ENCODE measurements at places on chromosomes 6 and 20. TPM values are rescaled to one million over a fixed set of nuclear protein-coding genes. Genes with fewer than 3 reads are reported as not detected.

- no peak overlapping the region for H3K27ac ChIP-seq
- peaks cover 15% of the 10 kb centered on the region for H3K4me1 ChIP-seq
- H3K36me3 ChIP-seq: no peaks in the 10 kb centered on the region
- DNase-seq: no peak
Measured at GRCh38 chr6:81818901-81819361, 66.5 kb upstream of the TENT5A start.

DNA sequence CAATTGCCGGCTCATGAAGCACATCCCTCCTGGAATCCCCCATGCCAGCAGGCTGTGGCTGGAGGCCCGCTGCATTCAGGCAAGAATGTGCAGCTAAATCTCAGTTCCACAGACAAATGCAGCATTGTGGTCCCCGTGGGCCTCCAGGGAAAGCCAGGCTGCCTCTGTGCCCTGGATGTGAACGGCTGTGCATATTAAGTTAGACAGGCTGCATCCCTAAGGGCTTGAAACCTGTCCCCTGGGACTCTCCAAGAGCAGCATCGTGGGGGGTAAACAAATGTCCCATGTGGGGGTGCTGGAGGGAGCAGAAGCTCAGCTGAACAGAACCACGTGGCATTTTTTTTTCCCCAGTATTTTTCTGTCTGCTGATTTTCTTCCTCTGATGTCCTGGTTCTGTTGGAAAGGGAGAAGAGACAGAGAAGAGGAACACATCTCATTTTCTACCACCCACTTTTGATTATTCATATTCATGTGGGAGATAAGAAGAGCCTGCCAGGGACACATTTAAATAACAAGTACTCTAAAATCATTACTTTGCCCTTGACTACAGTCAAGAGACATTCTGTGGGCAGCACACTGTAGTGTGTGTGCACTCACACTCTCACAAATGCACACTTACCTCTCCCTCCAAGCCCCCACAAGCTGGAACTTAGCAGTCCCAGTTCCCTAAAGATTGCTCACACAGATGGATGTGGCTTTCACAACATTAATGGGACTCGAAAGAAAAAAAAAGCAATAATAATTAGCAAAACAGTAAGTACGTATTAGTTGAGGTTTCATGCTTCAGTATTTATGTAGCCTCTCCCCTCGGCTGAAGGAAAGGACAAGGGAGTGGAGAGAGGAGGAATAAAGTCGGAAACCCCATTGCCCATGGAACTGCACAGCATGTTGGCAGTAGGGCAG, 16.9 kb downstream of the GFOD1 start:
- peak; percentile 14 for DNase-seq
- no peak overlapping the region for H3K4me3 ChIP-seq
- H3K27me3 ChIP-seq: no peaks in the 10 kb centered on the region
- peak overlapping the region; percentile 23 for H3K27ac ChIP-seq

- H3K36me3 ChIP-seq: peaks cover 5% of the 10 kb centered on the region
- no peaks in the 10 kb centered on the region for H3K27me3 ChIP-seq
- no peak overlapping the region for H3K27ac ChIP-seq
Measured at GRCh38 chr6:154447954-154448353, 62.5 kb downstream of the CNKSR3 start.

DNA sequence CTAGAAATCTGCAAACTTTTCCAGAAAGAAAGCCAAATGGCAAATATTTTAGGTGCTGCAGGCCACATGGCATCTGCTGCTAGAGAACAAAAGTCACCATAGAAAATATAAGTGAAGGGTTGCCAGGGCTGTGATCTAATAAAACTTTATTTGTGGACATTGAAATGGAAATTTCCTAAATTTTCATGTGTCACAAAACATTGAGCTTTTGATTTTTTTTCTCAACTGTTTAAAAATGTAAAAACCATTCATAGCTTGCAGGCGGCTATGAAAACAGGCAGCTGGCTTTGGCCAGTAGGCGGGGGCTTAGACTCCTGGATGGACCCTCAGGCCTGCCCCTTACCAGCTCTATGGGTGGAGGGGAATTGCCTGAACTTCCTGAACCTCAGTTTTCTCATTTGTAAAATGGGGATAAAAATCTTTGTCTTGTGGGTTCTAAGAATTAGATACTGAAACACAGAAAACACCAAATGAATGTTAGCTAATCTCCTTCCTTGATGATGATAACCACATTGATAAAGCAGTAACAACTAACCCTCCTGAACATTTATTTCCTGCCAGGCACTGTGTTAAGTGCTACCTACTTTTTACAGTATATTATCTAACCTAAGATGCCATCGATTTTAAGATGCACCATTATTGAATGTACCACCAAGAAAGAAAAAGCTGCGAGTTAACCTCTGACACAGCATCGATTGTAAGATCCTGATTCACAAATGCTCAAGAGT, 85.5 kb downstream of the SLC22A23 start:
- H3K4me3 ChIP-seq: no peak overlapping the region
- peaks cover 31% of the 10 kb centered on the region for H3K4me1 ChIP-seq
- H3K36me3 ChIP-seq: no peaks in the 10 kb centered on the region
- DNase-seq: no peak
- no peak overlapping the region for H3K27ac ChIP-seq

TRERF1 gene
- total RNA-seq: 14.0 TPM

GRCh38 chr6:116278854-116279231, 887 bp downstream of the TSPYL1 start:
- H3K36me3 ChIP-seq: peaks cover 24% of the 10 kb centered on the region
- H3K27me3 ChIP-seq: no peaks in the 10 kb centered on the region
- H3K4me3 ChIP-seq: peak overlapping the region; percentile 100

HRH3 gene
- total RNA-seq: 0.86 TPM

DNA sequence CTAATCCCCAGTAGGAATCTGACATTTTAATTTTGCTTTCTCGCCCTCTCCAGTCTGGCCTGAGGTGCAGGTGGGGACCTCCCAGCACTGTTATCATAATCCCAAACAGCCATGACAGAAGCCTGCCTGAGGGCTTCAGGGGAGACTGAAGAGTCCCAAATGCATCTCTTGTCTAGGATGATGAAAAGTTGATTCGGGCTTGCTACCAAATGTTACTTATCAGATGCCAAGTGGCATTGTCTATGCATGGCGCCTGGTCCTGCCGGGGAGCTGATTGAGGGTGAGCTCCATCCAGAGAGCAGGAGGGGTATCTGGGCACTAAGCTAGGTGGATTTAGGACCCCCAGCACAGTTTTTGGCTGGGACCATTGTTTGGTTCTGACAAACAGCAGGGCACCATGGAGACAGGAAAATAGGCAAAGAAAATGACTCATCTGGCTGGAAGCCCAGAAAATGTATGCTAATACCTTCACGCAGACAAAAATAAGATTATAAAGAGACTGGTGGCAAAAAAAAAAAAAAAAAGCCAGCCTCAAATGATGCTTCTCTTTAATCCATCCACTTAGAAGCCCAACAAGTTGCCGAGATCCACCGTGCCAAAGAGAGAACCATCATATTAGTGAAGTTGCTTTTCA, 513.7 kb upstream of the SULF2 start:
- peaks cover 6% of the 10 kb centered on the region for H3K27me3 ChIP-seq
- H3K27ac ChIP-seq: no peak overlapping the region
- no peak overlapping the region for H3K4me3 ChIP-seq
- no peaks in the 10 kb centered on the region for H3K36me3 ChIP-seq
- DNase-seq: no peak

GRCh38 chr6:71512256-71512655, 223.6 kb downstream of the OGFRL1 start:
- no peaks in the 10 kb centered on the region for H3K4me1 ChIP-seq
- no peaks in the 10 kb centered on the region for H3K27me3 ChIP-seq
- no peak for DNase-seq
- no peak overlapping the region for H3K4me3 ChIP-seq
- H3K27ac ChIP-seq: no peak overlapping the region

DNA sequence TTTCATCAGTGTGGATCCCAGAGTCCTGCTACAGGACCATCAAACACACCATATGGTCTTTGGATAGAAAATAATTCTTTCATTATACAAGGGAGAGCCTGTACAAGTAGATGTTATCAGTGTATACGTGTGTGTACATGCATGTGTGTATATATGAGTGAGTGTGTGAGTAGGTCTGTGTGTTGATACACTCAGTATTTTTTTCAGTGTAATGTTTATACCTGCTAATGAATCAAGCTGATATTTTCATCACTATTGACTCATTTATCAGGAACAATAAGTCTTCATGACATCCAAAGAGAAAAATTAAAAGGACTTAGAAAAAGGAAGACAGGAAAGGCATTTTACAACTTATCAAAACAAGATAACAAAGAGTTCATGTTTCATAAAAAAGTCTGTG, 66.5 kb downstream of the EPM2A start:
- no peaks in the 10 kb centered on the region for H3K4me1 ChIP-seq
- no peak overlapping the region for H3K27ac ChIP-seq
- H3K4me3 ChIP-seq: no peak overlapping the region
- H3K27me3 ChIP-seq: no peaks in the 10 kb centered on the region

OXT gene
- total RNA-seq: not detected

DNA sequence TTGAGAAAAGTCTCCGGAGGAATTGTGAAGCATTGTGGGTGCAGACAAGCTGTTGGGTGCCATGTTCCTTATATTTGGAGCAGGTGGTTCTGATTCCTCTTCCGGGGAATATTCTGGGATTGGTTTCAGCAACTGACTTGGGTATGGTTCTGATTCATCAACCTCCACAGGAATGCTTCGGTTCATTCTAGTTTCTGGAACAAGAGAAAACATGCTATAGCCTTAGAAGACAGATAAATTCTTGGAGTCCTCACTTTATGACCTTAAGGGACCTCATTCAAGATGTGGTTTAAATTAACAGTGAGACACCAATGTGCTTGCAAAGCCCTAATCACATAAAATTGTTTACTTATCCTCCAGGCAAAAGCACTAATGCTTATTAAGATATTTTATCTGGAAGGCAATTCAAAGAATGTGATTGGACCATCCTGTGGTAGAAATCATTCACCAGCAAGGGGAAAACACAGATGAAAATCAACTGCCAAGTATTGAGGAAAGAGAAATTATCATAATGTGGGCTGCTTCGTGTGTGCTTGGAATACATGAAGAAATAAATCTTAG, 13.7 kb downstream of the TRAF3IP2 start:
- peaks cover 25% of the 10 kb centered on the region for H3K4me1 ChIP-seq
- DNase-seq: no peak
- H3K27me3 ChIP-seq: no peaks in the 10 kb centered on the region
- H3K36me3 ChIP-seq: no peaks in the 10 kb centered on the region

- peak overlapping the region; percentile 50 for H3K27ac ChIP-seq
- no peak for DNase-seq
- H3K4me3 ChIP-seq: no peak overlapping the region
- H3K36me3 ChIP-seq: peaks cover 4% of the 10 kb centered on the region
- no peaks in the 10 kb centered on the region for H3K4me1 ChIP-seq
Measured at GRCh38 chr6:168044521-168045130, 34.4 kb downstream of the FRMD1 start.

HUS1B gene
- 0.59 TPM for total RNA-seq

DNA sequence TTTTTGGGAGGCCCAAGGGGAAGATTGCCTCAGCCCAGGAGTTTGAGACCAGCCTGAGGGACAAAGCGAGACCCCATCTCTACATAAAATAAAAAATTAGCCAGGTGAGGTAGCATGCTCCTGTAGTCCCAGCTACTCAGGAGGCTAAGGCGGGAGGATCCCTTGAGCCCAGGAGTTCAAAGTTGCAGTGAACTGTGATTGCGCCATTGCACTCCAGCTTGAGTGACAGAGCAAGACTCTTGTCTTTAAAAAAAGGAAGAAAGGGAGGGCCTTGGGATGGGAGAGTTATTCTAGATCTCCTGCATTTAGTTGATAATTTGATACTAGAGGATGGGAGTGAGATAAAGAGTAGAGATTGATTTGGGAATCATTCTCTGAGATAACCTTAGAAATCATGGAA, 68.1 kb downstream of the ITCH start:
- no peak for DNase-seq
- H3K27me3 ChIP-seq: no peaks in the 10 kb centered on the region
- H3K27ac ChIP-seq: no peak overlapping the region
- peaks cover 3% of the 10 kb centered on the region for H3K36me3 ChIP-seq

EMILIN3 gene
- 7.5 TPM for total RNA-seq

DNA sequence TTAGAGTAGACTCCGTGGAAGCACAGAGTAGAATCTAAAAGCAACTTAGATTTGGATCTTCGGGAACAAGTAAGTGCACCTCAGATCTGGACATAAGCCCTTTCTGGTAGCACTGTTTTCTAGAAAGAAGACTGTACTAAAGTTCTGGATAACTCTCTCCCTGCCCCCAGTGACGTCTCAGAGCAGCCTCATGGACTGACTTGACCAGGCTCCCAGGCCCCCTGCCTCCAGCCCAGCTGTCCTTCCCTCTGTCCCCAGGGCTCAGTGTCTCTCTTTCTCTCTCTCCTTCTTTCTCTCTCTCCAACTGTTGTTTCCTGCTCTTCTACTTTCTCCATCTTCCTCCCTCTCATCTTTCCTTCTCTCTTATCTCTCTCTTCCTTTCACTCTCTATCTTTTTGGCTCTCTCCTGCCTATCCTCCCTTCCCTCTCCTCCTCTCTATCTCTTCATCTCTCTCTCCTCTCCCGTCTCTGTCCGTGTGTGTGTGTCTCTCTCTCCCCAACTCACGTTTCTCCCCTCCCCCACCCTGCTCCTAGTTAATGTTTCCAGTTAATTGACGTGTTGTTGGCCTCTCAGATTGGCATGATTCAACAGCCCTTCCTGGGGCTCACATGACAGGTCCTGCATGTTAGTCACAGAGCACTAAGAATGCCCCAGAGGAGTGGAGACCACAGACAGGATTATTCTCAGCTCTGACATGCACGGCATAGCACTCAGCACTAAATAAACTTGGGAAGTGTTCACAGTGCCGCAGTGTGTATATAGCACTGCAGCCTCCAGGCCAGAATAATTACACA, 180.4 kb upstream of the FOXQ1 start:
- no peaks in the 10 kb centered on the region for H3K36me3 ChIP-seq
- no peak overlapping the region for H3K27ac ChIP-seq
- no peak overlapping the region for H3K4me3 ChIP-seq

- no peak overlapping the region for H3K4me3 ChIP-seq
- DNase-seq: no peak
- H3K36me3 ChIP-seq: no peaks in the 10 kb centered on the region
Measured at GRCh38 chr6:148836751-148837150, 89.9 kb downstream of the UST start.

- no peaks in the 10 kb centered on the region for H3K27me3 ChIP-seq
- H3K36me3 ChIP-seq: peaks cover 4% of the 10 kb centered on the region
- DNase-seq: no peak
- no peaks in the 10 kb centered on the region for H3K4me1 ChIP-seq
Measured at GRCh38 chr6:111154981-111155380, 67.7 kb downstream of the SLC16A10 start.

PPDPF gene
- total RNA-seq: 193 TPM

DNA sequence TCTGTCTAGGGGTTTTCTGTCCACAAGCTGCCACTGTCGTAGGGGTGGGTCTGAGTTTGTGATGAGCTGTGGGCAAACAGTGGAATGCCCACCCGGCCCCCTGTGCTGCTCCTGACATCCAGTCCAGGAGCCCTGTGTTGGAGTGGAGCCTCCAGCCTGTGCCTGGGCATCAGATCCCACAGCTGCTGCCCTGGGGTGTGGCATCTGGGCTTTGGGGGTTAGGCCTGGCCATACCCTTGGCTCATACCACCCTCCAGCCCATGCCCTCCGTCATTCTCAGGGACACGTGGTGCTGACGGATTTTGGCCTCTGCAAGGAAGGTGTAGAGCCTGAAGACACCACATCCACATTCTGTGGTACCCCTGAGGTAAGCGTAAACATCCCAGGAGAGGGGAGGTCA, 12.9 kb downstream of the SGK2 start:
- H3K36me3 ChIP-seq: no peaks in the 10 kb centered on the region
- no peak for DNase-seq
- no peaks in the 10 kb centered on the region for H3K27me3 ChIP-seq
- H3K4me1 ChIP-seq: peaks cover 5% of the 10 kb centered on the region
- no peak overlapping the region for H3K4me3 ChIP-seq

- H3K4me1 ChIP-seq: no peaks in the 10 kb centered on the region
- H3K27ac ChIP-seq: no peak overlapping the region
- DNase-seq: no peak
- no peaks in the 10 kb centered on the region for H3K36me3 ChIP-seq
- H3K4me3 ChIP-seq: no peak overlapping the region
Measured at GRCh38 chr6:147173140-147173539, 31.1 kb upstream of the STXBP5 start.

Data from neural crest cell (in vitro differentiated cells).